ENCODE measurements at places on chromosomes 2 and 18. TPM values are rescaled to one million over a fixed set of nuclear protein-coding genes. Genes with fewer than 3 reads are reported as not detected.
A peak's percentile ranks its signal among the peaks of the same experiment; 100 is the strongest.

DNA sequence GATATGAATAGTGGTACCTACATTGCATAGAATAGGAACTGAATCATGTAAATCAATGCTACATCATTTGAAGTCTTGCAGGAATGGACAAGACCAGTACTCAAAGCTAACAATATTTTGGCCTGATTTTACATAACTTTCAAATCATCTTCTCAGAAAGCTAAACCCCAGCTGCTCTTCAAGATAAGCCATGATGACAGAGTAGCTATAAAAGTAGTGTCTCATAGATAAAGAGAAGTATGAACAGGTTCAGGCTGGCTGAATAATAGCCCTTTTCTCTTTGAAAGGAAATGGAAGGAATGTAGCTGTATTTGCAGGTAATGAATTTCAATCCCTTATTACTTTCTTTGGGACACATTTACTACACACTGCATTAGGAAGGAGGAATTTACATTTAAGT is 28.2 kb downstream of the TSPYL6 start:
- no peaks in the 10 kb centered on the region for H3K4me1 ChIP-seq
- H3K27me3 ChIP-seq = no peaks in the 10 kb centered on the region
- no peak overlapping the region for H3K4me3 ChIP-seq
- H3K36me3 ChIP-seq = no peaks in the 10 kb centered on the region

DNA sequence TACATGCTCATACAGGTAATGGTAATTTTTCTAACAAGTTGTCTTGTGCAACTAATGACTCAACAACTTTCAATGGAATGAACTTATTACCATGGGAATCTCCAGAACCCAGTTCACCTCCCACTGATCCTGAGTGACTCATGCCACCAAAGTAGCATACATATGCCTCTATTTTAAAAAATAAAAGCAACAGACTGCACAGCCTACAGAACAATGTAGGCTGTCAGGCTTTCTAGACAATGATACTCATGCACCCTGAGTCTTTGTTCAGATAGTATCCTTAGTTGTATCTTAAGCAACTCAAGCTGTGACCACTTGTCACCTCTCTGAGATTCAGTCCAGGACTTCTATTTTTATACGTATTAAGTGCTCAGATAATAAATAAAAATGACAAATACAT is 531.0 kb upstream of the SETBP1 start:
- no peak overlapping the region for H3K4me3 ChIP-seq
- no peak overlapping the region for H3K27ac ChIP-seq
- H3K36me3 ChIP-seq = no peaks in the 10 kb centered on the region

DNA sequence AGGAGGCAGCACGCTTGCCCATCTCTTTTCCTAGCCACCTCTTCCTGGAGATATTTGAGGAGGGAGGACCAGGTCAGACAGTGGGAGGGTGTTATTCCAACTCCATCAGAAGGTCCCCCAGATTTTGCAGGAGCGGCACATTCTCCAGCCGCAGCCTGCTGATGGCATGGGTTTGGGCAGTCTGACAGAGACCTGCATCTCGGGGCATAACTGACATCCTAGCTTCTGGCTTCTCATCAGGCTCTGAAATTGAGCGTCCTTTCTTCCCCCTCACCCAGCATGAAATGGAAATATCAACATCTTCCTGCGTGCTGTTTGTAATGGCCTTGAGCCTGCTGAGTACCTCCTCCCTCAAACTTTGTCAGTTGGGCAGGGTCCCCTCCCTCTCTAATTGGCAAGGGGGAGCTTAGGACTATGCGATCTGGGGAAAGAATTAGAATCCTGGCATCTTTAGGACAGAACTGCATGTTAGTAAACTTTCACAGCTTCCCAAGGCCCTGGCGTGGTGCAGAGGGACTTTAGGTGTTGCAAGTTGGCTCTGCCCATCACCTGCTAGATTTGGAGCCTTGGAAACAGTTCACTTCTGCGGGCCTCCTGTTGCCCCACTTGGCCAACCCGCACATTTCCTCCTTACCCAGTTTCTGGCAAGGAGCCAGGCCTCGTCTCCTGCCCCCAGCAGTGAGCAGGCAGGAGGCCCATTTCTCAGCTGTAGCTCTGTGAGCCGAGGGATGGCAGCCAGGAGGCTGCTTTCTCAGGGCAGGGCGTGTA is 2.2 kb downstream of the ITM2C start:
- H3K27me3 ChIP-seq = peaks cover 27% of the 10 kb centered on the region
- no peak overlapping the region for H3K4me3 ChIP-seq
- no peaks in the 10 kb centered on the region for H3K36me3 ChIP-seq
- peak overlapping the region; percentile 10 for H3K27ac ChIP-seq

DNA sequence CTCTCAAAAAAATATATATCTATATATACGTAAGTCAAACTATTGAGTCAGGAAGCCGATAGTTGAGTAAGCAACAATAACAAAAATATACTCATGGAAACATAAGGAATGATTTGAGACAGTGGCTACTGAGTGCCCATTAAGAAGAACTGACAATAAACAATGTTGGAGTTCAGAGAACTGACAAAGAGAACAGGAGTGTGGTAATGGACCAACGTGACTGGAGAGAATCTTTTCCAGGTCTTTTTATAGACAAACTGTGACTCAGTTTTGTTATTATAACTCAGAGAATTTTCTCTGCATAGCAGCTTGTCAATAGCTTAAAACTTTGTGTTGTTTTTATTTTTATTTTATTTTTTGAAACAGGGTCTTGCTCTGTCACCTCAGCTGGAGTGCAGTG is 4.6 kb upstream of the GALM start:
- no peak overlapping the region for H3K4me3 ChIP-seq
- no peaks in the 10 kb centered on the region for H3K36me3 ChIP-seq
- no peak for DNase-seq
- no peaks in the 10 kb centered on the region for H3K27me3 ChIP-seq
- H3K27ac ChIP-seq = no peak overlapping the region

DNA sequence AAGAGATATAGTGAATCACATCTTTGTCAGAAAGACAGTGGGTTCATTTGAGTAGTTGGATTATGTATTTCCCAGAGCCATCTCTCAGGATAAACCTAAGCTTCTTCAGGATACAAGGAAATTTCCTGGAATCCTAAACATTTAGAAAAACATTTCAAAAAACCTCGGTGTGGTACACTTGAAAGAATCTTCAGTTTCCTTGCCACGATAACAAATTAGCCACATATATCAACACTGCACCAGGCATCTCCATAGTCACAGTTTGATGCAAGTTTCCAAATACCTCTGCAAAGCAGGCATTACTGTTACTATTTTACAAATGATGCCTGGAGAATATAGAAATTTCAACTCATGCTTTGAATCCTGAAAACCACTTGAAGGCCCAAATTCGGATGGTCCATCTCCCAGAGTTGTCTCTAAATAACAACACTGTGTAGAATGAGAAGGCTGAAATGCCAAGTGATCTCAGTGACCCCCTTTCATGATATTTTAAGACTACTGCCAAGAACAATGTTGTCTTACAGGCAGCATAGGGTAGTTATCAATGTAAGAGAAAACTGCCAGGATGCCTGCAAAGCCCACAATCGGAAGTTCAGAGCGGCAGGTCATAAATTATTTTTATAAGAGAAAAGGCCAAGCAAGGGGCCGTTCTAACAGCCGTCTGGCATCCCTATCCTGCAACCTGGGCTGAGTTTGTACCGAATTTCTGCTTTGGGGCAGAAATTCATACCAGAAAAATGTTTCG is 307.9 kb downstream of the TXNL1 start:
- no peak overlapping the region for H3K4me3 ChIP-seq
- no peaks in the 10 kb centered on the region for H3K36me3 ChIP-seq
- no peaks in the 10 kb centered on the region for H3K27me3 ChIP-seq
- DNase-seq = no peak
- no peak overlapping the region for H3K27ac ChIP-seq

DNA sequence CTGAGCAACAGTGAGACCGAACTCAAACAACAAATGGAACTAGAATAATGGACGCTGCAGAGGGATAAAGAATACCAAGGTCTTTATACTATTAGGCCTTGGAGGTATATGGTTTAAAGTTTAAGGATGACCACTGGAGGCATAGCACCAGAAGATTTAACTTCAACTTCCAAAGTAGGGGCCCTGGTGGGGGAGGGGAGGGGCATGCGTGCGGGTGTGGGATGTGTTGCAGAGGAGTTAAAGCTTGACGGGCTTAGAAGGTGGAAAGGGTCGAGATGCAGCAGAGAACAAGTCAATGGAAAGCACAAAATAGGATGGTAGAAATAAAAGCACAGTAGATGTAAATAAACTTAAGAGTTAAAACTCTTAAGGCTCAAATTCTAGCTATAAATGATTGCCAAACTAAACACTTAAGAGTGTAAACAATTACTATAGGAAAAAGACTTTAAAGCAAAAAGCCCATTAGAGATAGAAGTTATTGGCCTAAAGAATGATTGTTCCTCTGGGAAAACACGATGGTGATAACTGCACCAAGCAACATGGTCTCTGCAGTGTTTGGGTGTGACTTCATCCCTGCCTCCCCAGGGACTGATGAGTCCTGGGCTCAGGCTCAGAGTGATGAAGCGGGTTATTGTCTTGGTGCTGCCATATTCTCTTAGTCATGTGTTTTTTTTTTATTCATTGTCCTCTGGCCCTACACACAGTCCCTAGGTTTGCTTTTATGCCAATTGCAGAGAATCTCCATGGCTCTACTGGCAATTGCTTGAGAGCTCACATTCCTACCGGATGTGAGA is 13.0 kb downstream of the RRM2 start:
- H3K27ac ChIP-seq = no peak overlapping the region
- H3K36me3 ChIP-seq = no peaks in the 10 kb centered on the region
- no peaks in the 10 kb centered on the region for H3K27me3 ChIP-seq
- H3K4me1 ChIP-seq = no peaks in the 10 kb centered on the region
- no peak for DNase-seq

DNA sequence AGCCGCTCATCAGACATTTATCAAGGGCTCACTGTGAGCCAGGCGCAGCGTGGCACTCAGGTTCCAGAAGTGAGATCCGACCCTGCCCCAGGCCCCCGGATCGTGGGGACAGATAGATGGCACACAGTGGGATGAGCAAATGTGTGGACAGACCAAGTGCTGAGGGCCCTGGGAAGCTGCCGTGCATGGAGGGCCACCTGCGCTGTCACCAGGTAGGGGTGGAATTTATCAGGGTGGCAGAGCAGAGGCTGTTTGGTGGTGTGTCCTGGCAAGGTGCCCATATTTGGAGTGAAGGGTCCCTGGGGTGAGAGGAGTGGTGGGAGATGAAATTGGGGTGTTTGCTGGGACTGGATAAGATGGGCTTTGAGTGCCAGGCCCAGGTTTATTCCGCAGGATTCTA is 92.8 kb upstream of the HS6ST1 start:
- H3K36me3 ChIP-seq = no peaks in the 10 kb centered on the region
- no peak for DNase-seq
- H3K4me1 ChIP-seq = no peaks in the 10 kb centered on the region
- no peak overlapping the region for H3K27ac ChIP-seq

DNA sequence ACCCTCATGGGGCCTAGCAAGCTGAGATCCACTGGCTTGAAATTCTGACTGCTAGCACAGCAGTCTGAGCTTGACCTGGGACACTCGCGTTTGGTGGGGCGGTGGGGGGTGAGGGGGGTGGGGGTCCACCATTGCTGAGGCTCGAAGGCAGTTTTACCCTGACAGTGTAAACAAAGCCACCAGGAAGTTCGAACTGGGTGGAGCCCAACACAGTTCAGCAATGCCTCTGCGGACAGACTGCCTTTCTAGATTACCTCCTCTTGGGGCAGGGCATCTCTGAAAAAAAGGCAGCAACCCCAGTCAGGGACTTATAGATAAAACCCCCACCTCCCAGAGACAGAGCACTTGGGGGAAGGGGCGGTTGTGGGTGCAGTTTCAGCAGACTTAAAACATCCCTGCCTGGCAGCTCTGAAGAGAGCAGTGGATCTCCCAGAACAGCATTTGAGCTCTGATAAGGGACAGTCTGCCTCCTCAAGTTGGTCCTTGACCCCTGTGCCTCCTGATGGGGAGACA is 149.7 kb upstream of the TANK start:
- H3K4me3 ChIP-seq = no peak overlapping the region
- DNase-seq = no peak
- no peaks in the 10 kb centered on the region for H3K36me3 ChIP-seq
- no peaks in the 10 kb centered on the region for H3K27me3 ChIP-seq
- no peak overlapping the region for H3K27ac ChIP-seq

The TPGS2 gene
- total RNA-seq = 33.7 TPM

The NYAP2 gene
- total RNA-seq = not detected

Data from natural killer cell (primary cell).